Stimulated activated CD8-positive, alpha-beta memory T cell treated with anti-CD3 and anti-CD28 coated beads, Interleukin-2, amount 100 ng/mL, for 1 hour (primary cell): ENCODE measurements at places on chromosomes 7 and 10.

- no peak for DNase-seq
Observed at GRCh38 chr7:57207836-57208235, 75.6 kb upstream of the ZNF479 start.

GRCh38 chr10:77620731-77621130 is 16.9 kb downstream of the KCNMA1 start:
- no peak for DNase-seq

- no peak for DNase-seq
Observed at GRCh38 chr10:97154781-97155180, 31.0 kb downstream of the SLIT1 start.

- no peak for DNase-seq
Observed at GRCh38 chr7:108129018-108129965, 869 bp downstream of the LAMB4 start.

DNA sequence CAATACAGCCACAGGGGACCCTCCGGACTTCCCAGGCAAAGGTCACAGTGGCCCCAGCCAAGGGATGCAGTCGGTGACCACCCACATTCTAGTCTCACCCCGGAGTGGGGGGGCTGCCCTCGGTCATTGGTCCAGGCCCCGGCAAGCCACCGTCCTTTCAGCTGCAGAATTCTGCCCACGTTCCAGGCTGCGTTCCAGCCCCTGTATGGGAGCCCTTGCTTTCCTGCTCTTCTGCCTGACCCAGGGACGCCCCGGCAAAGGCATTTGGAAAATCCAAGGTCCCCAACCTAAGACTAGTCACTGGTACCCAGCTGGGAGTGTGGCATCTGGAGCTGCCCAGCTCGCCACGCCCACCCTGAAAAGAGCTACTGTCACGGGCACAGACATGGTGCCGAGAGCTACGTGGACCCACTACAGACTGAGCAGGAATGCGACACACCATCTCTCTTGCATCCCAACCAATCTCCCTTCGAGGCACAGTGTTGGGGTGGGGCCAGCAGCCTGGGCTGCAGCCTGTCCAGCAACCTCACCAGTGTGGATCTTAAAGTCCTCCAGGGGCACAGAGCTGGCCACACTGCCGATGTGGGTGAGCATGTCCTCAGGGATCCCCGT is 18.6 kb downstream of the OGDHL start:
- no peak for DNase-seq

GRCh38 chr7:29154076-29154475 is 7.7 kb upstream of the CPVL start:
- no peak for DNase-seq

DNA sequence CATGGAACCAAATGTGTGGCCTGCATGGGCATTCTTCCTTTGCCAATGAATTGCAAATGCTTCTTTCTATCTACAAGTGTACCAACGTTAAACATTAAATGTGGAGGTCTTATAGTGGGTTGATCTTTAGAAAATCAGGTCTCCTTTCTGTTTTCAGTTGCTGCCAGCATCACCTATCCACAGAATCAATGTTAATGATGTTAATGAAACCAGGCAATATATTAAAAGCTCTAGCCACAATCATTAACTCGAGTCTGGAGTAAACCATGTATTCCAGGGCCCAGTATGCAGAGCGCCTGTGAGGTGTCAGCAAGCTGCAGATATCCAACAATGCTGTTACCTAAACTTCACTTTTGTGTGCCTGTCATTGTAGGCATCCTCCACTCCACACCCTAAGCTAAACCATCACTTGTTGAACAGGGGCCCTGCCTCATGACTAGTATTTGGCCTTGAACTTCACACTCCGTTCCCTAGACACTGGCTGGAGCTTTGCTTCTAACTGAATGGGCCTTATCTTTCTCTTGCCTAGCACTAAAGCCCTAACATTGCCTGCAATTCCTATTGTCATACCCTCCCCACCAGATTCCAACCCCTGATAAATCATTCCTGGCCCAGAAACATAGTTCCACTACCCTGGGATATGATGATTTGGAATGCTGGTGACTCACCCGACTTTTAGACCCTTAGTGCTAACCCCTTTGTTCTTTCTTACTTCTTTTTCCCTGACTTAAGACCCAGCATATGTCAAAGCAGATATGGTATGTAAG is 24.3 kb upstream of the ITGB8 start:
- no peak for DNase-seq

DNA sequence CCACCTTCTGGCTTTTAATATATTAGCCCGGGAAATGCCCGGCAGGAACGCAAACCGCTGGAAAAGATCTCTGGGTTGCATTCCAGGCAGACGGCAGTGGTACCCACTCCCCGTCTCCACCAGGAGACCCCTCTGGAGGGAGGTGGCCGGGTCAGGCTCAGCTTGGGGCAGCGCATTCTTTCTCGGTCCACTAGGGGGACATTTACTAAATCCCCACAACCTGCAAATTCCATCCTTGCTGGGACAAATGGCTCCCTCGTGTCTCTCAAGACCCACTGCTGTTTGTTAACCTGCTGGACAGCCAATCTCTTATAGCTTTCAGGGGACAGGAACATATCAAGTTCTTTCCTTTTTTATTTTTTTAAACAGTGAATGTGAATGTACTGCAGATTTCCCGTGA is 45.8 kb upstream of the CARD11 start:
- no peak for DNase-seq

DNA sequence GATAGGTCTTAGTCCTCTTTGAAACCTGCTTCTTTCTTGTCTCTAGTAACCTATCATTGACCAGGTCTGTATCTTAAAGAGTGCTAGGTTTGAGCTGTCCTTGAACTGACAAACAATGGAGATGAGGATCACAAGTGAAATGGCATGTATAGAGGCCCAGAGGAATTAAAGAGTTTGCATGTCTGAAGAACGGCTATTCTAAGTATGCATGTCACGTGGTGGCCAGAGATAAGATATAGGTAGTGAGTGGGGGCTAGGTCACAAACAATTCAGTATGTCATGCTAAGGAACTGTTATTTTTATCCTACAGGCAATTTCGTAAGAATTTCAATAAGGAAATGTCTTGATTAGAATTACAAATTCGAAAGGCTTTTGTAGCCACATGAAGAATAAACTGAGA is 95.3 kb downstream of the SUGCT start:
- DNase-seq, result no peak

DNA sequence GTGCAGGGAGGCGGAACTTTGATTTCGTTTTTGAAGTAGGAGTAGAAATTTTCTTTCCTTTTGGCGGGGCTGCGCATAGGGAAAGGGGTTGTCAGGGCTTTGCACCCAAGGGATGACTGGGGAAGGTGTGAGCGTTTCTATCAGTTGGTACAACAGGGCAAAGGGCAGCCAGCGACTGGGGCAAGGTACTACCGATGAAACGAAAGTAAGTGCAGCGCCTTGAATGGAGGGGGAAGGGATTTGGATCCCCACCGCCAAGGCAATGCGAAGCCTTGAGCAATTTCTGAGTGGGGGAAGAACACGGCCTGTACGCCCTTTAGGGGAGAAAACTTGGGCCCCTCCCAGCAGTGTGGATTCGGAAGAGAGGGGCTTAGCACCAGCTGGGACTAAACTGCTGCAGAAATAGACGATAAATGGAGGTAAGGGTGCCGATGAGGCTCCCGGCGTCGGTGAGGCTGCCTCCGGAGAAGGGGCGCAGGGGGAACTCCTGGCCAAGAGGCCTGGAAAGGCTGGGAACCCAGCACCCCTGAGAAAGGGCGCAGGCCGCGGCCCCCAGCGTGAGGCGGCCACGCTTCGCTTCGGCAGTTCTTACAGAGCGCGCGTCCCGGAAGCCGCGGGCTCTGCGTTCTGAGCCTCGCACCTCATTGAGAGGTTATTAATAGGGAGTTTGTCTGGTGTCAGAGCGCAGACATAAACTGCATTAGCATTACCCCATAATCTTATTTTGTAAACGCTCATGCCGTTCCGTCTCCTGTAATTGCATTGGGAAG is 10.0 kb upstream of the TLX1 start:
- DNase-seq, result no peak

- DNase-seq, result no peak
Observed at GRCh38 chr10:11224792-11225416, 207.2 kb downstream of the CELF2 start.

- DNase-seq, result no peak
Observed at GRCh38 chr10:45561952-45562351, 110.6 kb downstream of the ZFAND4 start.

DNA sequence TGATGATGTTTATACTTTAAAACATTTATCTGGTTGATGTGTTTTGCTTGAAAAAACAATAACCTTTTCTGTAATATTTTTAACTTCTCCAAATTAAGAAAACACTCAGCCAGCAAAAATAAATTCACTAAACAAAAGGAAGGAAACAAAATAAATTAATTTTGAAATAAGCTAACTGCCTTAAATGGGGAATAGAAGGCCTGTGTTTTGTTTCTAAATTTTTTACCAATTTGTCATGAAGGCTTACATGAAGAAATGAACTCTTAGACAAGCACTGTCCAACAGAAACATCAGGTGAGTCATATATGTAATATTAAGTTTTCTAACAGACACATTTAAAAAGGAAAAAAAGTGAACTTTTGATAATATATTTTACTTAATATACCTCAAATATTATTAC is 68.5 kb downstream of the LRRN3 start:
- no peak for DNase-seq
